ENCODE measurements at places on chromosomes 6 and 20.

DNA sequence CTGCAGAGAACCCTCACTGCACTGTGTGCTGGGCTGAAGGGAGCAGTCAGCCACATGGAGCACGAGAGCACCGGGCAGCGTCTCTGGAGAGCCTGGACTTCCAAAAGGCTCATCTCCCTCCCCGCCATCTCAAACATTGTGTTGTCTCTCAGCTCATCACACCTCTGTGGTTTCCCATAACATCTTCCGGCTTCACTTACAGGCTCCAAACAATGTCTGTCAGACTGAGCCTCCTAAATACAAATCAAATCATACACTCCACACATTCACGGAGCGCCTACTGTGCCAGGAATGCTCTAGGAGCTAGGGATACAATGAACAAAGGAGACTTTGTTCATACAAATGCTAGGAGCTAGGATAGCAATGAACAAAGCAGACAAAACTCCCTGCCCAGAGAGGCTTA lies 398.0 kb downstream of the RNGTT start:
- no peak for DNase-seq

DNA sequence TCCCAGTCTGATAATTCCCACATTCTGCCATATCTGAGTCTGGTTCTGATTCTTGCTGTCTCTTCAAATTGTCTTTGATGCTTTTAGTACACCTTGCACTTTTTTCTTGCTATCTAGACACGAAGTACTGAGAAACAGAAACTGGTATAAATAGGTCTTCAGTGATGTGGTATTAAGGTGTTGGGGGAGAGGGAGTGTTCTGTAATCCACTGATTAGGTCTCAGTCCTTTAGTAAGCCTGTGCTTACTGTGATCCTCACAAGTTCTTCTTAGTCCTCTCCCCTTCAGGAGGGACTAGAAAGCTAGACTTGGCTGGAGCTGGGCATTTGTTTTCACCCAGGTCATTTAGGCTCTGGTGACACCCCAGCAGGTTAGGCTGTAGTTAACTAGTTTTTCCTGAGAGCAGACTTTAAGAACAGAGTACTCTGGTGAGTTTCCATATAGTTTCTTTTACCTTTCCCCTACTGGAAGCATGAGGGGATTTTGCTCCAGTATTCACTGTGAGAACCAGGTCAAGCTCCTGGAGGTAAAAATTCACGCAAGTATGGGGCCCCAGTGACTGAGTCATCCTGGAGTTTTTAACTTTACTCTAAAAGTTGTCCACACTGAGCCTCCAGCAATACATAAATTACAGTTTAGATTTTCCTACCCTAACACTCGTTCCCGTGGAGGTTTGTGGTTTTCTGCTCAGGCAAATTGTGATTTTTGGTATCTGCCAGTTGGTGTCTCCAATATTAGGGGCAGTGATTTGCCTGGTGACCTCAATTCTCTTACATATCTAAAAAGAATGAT lies 154.6 kb downstream of the CDKAL1 start:
- DNase-seq = no peak

DNA sequence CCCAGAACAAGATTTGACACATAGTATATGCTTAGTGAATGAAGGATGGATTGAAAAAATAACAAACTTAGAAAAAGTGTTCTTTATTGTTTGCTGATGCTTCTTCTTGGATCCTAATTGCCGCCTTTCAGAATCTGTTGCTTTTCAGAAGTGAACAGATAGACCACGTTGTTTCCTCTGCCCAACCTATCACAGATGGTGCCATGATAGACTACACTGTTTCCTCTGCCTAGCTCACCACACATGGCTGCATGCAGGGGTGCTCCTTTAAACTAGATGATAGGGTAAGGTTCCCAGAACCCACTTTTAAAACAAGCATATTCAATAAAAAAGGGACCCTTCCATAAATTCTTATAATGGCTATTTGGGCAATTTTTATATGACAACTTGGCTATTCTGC lies 4.6 kb upstream of the RGS17 start:
- no peak for DNase-seq

- DNase-seq = no peak
Measured at GRCh38 chr6:88705601-88706000, 257.8 kb downstream of the RNGTT start.

- no peak for DNase-seq
Measured at GRCh38 chr6:90005048-90005827, 111.0 kb downstream of the GJA10 start.

GRCh38 chr6:169224185-169224695 lies 29.4 kb downstream of the THBS2 start:
- no peak for DNase-seq

DNA sequence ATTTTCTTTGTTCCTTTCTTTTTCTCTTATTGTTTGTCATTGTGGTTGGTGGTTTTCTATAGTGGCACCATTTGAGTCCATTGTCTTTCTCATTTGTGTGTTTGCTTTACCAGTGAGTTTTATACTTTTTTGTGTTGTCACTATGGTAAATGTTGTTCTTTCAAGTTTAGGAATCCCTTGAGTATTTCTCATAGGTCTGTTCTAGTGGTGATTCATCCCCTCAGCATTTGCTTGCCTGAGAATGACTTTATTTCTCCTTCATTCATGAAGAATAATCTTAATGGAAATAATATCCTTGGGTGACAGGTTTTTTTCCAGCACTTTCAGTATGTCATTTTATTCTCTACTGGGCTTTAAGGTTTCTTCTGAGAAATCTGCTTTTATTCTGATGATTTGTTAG lies 209.2 kb upstream of the ASCC3 start:
- no peak for DNase-seq

DNA sequence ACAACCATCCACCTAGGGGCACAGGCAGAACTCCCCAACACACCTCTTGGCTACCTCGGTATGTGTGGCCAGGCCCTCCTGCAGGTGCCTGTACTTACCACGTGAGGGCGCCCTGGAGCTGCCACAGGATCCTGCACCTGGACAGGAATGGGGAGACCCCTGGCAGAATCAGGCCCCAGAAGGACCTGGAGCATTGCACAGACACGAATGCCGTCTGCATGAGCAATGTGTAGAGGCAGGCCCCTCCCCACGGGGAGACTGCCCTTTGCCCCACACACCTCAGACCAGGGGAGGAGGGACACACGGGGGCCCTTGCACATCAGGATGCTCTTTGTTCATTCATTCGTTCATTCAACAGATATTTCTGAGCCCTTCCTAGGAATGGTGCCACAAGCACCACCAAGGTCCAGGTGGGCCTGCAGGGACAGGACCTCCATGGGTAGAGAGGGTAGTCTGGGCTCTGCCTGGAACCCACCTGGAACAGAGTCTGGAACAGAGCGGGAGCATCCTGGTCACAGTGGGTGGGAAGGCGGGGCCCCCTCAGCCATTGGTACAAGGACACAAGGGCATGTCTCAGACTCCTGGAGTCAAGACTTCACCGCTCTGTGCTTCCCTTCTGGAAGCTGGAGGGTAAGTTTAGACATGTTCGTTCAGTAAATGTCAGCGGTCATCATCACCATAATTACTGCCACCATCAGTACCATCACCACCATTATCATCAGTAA lies 32.3 kb downstream of the YTHDF1 start:
- DNase-seq = peak; percentile 17

- no peak for DNase-seq
Measured at GRCh38 chr6:132259070-132259469, 142.2 kb downstream of the MOXD1 start.

GRCh38 chr20:9134346-9134745 lies 65.5 kb downstream of the PLCB4 start:
- DNase-seq = no peak

DNA sequence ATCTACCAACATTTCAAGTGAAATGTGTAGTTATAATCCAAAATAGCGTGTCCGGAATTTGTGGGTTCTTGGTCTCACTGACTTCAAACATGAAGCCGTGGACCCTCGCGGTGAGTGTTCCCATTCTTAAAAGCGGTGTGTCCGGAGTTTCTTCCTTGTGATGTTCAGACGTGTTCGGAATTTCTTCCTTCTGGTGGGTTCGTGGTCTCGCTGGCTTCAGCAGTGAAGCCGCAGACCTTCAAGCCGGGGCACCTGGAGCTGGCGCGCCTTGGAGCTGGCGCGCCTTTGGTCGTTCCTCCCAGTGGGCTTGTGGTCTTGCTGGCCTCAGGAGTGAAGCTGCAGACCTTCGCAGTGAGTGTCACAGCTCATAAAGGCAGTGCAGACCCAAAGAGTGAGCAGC lies 291.5 kb upstream of the EYS start:
- no peak for DNase-seq

- no peak for DNase-seq
Measured at GRCh38 chr6:135280375-135281136, 99.4 kb downstream of the MYB start.

GRCh38 chr6:53492860-53493634 lies 51.9 kb downstream of the GCLC start:
- no peak for DNase-seq

GRCh38 chr6:4125933-4126864 lies 9.2 kb downstream of the ECI2 start:
- no peak for DNase-seq

- no peak for DNase-seq
Measured at GRCh38 chr20:21352703-21353102, 44.6 kb downstream of the NKX2-4 start.

- no peak for DNase-seq
Measured at GRCh38 chr6:100574836-100575235, 110.1 kb upstream of the SIM1 start.

DNA sequence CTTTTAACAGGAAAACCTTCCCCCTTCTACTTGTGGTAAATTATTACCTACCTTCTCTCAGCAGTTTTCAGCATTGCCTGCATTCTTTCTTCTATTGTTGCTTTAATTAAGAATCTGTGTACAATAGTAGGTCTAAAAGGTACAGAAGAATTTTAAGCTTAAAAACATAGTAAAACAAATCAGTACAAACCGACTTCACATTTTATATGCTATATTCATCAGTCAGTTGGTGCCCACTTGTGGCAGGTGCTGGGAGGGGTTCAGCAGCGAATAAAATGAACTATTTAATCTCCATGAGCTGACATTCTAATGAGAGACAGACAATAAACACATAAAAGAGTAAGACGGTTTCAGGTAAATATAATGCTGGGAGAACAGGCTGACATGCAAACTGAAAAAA lies 73.4 kb upstream of the FBXO30 start:
- no peak for DNase-seq

GRCh38 chr6:157708933-157709332 lies 114.1 kb upstream of the SNX9 start:
- DNase-seq = no peak

GRCh38 chr20:24484081-24484450 lies 14.6 kb downstream of the SYNDIG1 start:
- no peak for DNase-seq

GRCh38 chr6:139325125-139325524 lies 33.3 kb upstream of the TXLNB start:
- no peak for DNase-seq

DNA sequence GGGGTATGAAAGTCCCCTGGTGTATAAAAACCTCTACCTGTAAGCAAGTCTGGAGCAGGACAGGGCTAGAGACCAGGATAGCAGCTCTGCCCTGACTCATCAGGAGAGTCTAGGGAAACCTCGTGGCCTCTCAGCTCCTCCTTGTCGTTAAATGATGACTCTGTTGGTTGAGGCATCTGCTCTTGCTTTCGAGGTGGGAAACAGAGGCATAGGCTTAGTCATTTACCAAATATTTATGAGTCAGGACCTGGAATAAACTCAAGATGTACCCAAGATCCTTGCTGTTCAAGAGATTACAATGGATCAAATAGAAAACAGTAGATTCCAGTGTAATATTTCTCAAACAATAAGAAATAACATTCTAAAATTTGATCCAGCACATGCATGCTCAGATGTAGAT lies 5.5 kb downstream of the MANBAL start:
- no peak for DNase-seq

- DNase-seq = no peak
Measured at GRCh38 chr6:107390685-107391435, 68.5 kb downstream of the PDSS2 start.

- no peak for DNase-seq
Measured at GRCh38 chr6:75349262-75349984, 64.8 kb upstream of the TMEM30A start.

DNA sequence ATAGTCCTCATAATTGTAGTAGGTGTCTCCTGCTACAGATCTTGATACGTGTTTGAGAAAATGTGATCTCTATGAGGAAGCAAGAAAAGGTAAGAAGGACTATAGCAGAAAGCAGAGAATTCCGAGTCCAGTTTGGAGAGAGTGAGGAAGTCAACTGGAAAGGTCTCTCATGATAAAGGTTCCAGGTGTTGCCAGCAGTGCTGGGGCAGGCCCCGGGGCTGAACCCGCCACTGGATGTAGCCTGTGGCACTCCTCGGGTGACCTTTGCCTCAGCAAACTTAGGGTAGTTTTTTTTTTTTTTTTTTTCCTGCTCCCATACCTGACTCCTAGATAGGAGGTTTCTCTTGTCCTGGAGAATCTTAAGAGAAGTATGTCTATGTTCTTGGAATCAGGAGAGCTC lies 62.8 kb downstream of the FAM120B start:
- DNase-seq = no peak

GRCh38 chr20:7207186-7207798 lies 439.8 kb downstream of the BMP2 start:
- no peak for DNase-seq

GRCh38 chr6:160831739-160832138 lies 129.7 kb downstream of the PLG start:
- no peak for DNase-seq

GRCh38 chr6:11851387-11851786 lies 72.8 kb upstream of the ADTRP start:
- DNase-seq = no peak

DNA sequence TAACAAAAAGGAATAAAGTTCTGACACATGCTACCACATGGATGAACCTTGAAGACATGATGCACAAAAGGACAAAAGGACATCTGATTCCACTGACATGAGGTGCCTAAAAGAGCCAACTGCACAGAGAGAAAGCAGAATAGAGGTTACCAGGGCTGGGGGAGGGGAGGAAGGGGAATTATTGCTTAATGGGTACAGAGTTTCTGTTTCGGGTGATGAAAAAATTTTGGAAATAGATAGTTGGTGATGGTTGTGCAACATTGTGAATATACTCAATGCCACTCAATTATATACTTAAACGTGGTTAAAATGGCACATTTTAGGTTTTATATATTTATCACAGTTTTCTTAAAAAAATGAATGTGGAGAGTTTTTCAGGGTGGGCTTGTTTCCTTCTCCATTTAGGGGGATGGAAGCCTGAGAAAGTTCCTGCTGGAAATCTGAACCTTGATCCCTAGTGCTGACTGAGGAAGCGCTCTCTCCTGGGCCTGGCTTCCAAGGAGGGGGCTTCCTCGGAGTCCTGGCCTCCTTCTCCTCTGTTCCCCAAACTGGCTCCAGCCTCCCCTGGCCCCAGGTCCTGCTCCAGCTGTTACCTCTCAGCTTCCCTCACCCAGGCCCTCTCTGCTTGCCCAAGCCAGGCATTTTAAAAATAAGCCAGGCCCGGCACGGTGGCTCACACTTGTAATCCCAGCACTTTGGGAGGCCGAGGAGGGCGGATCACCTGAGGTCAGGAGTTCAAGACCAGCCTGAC lies 79.2 kb downstream of the NOL4L start:
- DNase-seq = no peak

DNA sequence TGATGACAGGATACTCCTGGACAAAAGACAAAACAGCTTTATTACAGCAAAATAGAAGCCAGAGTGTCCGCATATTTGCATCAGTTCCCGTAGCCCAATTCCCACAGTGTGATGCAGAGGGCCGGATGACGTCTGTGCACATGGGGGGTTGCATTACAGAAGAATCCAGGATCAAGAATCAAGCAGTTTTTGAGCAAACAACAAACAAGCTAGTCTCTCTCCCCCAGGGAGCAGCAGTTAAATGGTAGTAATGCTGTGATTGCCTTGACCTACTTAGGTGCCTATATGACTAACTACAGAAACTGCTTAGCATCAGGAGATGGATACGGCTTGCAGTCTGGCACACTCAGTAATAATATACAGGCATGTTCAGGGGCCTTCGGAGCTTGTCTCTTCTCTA lies 3.2 kb upstream of the SDHAF4 start:
- DNase-seq = no peak
